ENCODE measurements at places on chromosomes 16 and 17.

DNA sequence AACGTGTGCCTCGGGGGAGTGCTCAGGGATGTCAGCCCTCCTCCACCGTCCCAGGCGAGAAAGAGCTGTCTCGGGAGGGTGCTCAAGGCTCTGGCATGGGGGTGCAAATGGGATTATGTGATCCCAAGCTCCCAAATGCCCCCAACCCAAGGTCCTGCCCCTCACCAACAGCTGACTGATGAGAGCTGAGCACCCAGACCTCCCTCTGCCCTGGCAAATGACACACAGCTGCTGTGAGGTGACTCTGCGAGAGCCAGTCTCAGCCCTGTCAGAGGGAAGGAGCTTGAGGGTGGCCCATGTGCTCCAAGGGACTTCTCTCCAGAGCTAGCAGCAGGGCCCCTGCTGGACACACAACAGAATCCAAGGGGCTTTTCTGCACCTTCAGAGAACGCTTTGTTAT lies 7.7 kb downstream of the CDH5 start:
- DNase-seq: no peak

DNA sequence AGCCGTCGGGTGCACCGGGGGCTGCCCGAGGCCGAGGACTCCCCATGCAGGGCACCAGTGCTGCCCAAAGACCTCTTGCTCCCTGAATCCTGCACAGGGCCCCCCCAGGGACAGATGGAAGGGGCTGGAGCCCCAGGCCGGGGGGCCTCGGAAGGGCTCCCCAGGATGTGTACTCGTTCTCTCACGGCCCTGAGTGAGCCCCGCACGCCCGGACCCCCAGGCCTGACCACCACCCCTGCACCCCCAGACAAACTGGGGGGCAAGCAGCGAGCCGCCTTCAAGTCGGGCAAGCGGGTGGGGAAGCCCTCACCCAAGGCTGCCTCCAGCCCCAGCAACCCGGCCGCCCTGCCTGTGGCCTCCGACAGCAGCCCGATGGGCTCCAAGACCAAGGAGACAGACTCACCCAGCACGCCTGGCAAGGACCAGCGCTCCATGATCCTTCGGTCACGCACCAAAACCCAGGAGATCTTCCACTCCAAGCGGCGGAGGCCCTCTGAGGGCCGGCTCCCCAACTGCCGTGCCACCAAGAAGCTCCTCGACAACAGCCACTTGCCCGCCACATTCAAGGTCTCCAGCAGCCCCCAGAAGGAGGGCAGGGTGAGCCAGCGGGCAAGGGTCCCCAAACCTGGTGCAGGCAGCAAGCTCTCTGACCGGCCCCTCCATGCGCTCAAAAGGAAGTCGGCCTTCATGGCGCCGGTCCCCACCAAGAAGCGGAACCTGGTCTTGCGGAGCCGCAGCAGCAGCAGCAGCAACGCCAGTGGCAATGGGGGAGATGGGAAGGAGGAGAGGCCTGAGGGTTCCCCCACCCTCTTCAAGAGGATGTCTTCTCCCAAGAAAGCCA lies 40.6 kb downstream of the SREBF1 start:
- DNase-seq: no peak

GRCh38 chr17:73283841-73284282 lies 22.2 kb upstream of the CPSF4L start:
- no peak for DNase-seq

DNA sequence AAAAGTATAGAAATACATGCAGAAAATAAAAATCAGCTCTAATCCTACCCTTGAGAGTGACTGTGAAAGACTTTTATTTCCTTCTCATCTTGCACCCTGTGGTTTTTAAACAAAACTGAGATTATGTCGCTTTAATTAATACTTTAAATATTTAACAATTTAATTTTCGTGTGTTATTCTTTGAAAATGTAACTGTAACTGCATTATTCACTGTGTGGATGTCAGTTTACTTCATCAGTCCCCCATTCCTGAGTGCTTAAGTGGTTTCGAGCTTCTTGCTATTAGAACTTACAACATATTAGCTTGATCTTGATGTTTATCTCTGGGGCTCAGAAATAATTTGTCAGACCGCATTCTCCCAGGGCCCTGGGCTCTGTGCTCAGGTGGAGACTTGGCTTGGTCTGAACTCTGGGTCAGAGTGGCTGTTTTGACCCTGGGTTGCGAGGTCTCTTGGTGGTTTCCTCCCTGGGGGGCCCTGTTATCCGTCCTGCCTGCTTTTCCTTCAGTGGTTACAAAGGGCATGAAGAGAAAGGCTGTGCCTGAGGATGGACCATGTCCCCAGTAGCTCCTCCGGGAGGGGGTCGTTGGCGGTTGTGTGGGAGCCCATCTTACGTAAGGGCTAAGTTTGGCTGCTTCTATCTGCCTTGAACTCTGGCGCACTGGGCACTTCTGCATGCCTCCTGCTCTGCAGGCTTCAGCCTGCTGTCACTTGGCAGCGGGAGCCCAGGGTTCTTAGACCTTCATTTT lies 25.7 kb downstream of the AKAP1 start:
- DNase-seq: no peak

DNA sequence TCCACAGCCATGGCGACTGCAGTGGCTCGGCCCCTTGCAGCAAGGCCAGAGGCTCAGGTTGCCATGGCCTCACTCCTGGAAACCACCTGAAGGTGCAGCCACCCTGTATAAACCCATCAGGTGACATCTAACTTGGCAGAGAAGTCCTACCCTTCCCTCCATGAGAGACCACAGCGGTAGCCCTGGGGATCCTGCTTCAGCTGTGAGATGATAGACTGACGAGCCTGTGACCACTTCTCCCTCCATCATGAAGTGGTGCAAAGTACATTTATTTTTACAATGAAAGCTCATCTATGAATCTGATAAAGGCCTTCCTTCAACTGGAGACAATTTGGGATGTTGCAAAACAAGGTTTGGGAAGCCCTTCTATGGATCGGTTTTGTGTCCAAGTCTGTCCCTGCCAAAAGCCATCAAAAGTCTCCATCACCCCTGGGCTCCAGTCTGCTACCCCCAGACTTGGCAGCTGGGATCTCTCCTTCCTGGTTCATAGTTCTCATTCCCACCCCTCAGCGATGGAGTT lies 1.8 kb downstream of the ZACN start:
- DNase-seq: no peak

DNA sequence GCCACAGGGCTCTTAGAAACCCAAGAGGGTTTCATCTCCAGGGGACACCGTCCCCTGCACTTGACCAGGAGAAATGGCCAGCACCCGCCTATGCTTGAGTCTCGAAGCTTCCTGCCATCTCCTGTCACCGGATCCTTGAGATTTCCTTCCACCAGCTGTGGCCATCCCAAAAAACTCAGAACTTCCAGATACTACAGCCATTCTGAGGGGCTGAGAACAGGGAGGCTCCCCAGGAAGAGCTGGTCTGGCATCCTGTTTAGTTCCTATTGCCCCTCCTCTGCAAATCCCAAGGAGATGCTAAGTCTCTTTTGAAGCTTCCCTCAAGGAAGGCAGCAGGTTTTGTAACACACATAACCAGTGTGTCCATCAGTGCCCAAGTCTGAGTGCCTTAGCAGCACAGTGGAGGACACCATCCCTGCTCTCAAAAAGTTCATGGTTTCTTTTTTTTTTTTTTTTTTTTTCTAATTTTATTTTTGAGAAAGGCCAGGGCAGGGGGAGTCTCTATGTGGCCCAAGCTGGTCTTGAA lies 2.0 kb downstream of the UBALD2 start:
- no peak for DNase-seq

DNA sequence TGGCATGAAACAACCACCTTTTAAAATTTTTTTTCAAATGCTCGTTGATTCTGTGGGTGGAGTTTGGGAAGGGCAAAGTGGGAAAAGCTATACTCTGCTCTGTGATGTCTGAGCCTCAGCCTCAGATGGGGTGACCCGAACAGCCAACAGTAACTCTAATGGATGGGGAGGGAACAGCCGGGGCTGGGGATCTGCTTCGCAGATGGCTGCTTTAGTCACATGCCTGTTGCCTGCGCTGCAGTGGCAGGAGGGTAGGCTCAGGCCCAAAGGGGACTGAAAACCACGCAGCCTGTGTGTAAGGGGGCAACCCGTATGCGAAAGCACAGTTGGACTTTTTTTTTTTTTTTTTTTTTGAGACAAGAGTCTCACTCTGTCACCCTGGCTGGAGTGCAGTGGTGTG lies 14.9 kb upstream of the MAPK3 start:
- no peak for DNase-seq

- no peak for DNase-seq
Measured at GRCh38 chr16:85650844-85651628, 37.7 kb downstream of the GINS2 start.

GRCh38 chr16:78745108-78746019 lies 645.9 kb downstream of the WWOX start:
- no peak for DNase-seq

DNA sequence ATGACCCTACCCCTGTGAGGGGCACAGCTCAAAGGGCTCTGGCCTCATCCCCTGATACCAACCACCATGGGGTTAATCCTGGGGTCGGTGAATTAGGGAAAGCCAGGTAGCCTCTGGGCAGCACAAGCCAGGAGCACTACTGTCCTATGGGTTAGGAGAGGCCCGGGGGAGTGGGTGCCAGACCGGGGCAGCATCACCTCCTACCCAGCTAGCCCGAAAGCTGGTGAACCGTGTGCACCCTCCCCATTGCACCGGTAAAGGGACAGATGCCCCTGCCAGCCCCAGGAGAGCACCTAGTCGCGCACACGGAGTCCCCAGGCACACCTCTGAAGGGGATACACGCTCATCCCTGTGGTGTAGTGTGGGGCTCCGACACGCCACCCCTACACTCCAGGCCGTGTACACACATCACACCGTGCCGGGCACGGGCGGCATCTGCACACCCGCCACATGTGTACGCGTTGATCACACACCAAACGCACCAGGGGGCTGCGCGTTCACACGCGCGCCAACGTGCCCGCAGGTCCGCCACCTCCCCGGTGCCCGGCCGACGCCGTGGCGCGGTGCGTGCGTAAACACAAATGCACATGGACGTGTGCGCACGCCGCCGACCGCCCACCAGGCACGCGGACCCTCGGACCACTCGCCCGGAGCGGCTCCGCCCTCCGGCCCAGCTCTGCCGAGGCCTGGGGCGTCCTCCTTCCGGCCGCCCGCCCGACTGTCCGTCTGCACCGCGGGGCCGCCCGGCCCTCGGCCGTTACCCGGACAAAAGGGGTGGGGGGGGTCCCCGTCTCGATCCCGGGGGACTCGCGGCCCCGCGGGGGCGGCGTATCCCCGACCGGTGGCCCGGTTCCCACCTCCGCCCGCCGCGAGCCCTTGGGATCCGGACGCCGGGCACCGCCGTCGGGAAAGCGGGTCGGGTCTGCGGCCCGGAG lies 785 bp downstream of the UBALD1 start:
- DNase-seq: peak; percentile 35

- DNase-seq: no peak
Measured at GRCh38 chr16:27232061-27232900, 29.0 kb downstream of the KDM8 start.

- no peak for DNase-seq
Measured at GRCh38 chr16:49527611-49528010, 154.0 kb downstream of the C16orf78 start.

GRCh38 chr17:28620010-28620409 lies 6.0 kb upstream of the RSKR start:
- DNase-seq: no peak

DNA sequence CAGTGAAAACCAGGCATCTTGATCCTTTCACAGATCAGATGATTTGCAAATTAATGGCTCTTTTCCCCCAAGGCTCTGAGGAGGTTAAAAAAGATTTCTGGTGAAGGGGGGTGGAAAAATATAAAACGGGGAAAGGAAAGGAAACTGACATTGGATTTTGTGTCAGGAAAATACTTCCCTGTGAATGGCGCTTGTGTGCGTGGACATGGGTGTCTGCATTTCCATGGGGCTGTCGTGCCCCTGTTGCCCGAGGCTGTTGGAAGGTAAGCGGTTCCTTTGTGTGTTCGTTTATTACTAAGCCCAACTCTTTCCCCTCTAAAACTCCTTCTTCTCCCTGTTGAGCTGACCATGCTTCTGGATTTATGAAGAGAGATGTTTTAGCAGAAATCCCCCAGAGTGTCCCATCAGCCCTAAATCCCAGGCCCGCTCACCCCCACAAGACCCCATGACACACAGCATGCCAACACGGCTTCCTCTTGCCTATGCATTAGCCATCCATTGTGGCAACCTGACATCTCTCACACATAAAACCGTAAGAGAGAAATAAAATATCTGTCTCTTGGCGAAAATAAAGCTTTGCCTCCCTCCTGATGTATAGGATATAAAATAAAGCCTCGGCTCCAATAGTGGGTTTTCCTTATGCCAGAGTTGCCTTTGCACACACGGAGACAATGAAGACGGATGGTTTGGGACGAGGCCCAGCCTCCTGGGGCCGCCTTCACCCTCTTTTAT lies 7.3 kb upstream of the LHX1 start:
- no peak for DNase-seq

DNA sequence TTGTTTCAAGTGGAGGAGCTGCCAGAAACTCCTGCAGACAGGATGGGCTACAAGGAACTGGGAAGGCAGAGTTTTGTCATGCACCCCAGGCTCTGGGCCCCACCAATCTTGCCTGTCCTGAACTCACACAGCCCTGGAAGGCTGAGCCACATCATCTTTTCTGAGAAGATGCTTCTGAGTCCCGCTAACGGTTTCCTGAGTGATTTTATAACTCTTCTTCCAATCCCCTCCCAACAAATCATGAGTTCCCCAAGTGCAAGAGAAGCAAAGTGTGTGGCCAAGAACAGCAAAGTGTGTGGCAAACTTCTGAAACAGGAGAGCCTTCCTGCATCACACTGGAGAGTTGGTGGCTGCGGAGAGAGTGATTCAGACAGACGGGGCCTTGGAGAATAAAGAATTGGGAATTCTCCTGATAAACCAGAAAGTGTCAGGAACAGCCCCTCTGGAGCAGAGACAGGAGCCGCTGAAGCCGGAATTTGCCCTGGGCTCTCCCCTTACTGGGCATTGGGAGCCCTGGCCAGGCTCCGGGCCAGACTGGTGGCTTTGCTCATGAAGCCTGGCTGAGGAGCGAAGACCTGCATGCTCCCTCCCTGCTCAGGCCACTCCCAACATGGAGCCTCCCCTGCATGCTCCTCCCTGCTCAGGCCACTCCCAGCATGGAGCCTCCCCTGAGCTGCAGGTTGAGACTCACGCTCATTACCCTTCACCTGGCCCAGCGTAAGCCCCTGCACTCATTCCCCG lies 47.2 kb downstream of the PITPNM3 start:
- DNase-seq: no peak

Data from activated CD4-positive, alpha-beta memory T cell treated with anti-CD3 and anti-CD28 coated beads, Interleukin-2, amount 10 ng/mL, durations not matched to agents 7 days and 5 days (primary cell).